ENCODE measurements at places on chromosomes 3 and 15.
A peak's percentile ranks its signal among the peaks of the same experiment; 100 is the strongest.

DNA sequence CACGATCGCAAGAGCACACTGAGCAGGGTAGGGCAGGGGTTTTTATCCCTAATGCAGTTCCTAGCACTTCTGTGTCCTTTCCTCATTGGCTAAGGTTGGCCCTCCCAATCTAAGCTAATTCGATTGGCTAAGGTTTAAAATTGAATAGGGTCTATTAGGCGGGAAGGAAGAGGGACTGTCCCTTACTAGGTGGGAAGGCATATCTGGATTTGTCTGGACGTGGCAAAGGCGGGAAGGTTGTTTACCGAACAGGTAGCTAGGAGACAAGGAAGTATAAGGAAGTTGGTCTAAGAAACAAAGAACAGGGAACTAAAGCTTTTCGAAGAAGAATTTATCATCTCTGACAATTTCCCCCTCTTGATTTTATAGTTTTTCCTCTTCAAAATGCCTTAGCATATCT lies 24.8 kb upstream of the ATG7 start:
- DNase-seq, result no peak

GRCh38 chr3:141556034-141556433 lies 69.2 kb downstream of the RASA2 start:
- DNase-seq, result peak; percentile 34

DNA sequence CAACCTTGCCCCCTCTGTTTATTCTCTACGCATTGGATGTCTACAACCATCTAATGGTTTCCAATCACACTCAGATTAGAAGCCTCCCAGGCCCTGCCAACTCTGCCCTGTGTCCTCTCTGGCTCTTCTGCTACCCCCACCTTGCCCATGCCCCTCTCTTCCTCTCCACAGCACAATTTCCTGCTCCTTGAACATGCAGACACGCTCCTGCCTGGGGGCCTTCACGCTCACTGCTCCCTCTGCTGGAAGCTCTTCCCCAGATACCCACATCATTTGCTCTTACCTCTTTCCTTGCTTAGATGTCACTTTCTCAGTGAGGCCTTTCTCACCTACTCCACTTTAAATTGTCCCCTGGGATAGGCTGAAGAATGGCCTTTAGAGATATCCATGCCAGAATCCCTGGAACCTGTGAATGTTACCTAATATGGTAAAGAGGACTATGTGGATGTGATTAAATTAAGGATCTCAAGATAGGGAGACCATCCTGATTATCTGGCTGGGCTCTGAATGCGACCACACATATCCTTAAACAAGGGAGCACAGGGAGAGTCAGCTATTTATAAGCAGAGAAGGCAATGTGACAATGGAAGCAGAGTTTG lies 9.9 kb downstream of the KY start:
- DNase-seq, result peak; percentile 52

DNA sequence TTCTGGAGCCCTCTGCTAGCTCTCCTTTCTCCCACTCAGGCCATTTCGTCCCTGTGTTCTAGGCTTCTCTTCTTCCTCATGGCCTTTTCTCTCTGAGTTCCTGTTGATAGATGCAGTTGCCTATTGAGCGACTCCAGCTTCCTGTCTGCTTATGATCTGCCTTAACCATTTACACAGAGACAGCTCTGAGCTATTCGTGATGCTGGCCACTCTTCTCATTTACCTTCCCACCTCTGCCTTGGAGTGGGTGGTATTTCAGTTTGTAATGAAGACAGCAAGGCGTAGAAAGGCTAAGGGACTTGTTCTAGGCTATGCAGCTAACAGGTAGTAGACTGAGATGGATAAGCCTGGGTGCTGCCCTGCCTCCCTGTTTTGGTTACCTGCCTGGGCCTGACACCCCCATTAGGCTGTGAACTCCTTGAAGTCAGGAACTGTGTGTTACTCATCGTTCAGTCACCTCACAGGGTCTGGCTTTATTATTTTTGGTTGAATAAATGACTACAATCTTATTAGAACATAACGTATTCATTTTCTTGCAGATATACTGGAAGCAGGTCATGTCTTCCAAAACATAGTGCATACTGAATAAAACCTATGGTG lies 12.6 kb upstream of the ZBTB47 start:
- DNase-seq, result no peak

DNA sequence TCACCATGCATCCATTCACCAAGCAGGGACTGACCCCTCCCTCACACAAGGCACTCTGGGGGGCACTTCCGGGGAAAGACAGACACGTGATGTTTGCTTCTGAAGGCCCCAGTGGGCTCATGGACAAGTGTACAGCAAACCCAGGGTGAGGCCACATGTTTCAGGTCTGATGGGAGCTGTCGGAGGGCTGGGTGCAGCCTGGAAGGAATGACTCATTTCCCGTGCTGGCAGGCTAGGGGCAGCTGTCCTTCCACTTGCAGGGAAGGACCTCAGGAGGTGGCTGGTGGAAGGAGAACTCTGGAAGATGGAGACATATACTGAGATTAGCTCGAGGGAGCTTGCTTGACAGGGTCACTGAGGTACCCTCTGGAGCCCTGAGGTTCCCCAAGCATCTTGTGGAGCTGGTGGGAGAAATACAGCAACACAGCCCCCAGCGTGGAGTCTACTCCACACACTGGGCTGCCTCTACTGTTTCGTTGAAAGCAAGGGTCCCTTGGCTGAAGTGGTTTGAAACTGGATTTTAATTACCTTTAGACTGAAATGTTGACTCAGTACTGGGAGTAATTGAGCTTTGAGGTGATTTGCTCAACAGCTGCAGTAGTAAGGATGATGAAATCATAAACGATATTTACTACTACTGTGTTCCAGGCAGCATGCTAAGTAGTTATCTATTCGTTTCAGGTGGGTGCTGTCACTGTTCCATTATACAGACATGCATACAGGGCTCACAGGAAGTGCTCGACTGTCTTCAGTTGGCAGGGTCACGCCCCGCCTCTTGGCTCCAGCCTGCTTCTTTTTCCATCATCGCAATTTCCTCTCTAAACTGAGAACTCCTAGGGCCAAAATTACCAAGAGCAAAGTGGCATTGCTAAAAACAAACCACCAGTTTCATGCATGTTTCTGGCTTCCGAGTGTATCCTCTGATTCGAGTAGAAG lies 230.4 kb downstream of the ADAMTS17 start:
- peak; percentile 81 for DNase-seq

- DNase-seq, result no peak
Measured at GRCh38 chr3:183100376-183100775, 1.1 kb upstream of the MCCC1 start.

GRCh38 chr3:65811892-65812291 lies 226.8 kb downstream of the MAGI1 start:
- DNase-seq, result peak; percentile 24

DNA sequence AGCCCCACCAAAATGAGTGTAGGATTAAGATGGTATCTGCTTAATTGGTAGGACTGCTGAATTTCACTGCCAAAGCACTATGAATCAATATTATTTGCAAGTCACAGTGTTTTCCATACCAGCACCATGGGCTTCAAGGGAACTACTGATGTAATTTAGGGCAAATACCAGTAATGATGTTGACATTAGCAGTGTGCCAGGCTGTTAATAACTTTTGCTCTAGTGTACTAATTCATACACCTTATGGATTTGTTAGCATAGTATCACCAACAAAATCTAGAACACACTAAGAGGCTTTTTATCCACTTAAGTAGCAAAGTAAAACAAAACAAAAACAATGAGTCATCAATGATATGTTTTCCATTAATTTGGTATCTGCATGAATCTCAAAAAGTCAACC lies 888.2 kb downstream of the CADM2 start:
- DNase-seq, result no peak

DNA sequence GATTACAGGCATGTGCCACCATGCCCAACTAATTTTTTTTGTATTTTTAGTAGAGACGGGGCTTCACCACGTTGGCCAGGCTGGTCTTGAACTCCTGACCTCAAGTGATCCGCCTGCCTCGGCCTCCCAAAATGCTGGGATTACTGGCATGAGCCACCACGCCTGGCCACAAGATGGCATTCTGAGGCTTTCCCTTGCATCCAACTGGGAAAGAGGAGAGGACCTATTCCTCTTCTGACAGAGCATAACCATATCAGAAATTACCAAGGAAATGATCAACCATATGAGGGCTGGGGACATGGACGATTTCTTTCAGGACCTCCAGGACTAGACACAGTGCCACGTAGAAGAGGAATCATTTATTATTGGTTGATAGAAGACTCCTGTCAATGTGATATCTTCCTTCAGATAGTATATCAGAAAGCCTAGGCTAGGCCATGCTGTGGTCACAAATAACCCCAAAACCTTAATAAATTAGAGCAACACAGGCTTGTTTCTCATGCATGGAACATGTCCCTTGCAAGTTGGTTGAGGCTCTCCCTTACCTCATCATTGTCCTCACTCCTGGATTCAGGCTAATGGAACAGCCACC lies 372.3 kb upstream of the IL12A start:
- DNase-seq, result peak; percentile 60

DNA sequence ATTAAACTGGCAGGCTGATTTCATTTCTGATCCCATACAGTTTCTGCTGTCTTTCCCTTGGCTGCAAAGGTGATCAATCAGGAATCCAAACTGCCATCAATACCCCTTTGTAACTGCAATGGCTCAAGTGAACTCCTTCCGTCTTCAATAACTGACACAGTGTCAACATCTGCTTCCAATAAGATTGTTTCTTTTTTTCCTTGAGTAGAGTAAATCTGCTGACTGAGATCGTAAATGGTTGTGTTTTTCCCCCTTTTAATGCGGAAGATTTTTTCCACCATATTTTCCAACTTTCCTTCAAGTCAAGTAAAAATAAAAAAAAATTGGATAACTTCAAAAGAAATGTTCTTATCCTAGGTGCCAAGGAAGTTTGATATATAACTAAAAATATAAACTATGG lies 48.7 kb downstream of the VGLL3 start:
- DNase-seq, result no peak

GRCh38 chr15:72307026-72307425 lies 12.9 kb downstream of the CELF6 start:
- no peak for DNase-seq

GRCh38 chr3:66615643-66616301 lies 115.0 kb upstream of the LRIG1 start:
- DNase-seq, result no peak

- no peak for DNase-seq
Measured at GRCh38 chr3:32888739-32889138, 62.7 kb upstream of the CCR4 start.

DNA sequence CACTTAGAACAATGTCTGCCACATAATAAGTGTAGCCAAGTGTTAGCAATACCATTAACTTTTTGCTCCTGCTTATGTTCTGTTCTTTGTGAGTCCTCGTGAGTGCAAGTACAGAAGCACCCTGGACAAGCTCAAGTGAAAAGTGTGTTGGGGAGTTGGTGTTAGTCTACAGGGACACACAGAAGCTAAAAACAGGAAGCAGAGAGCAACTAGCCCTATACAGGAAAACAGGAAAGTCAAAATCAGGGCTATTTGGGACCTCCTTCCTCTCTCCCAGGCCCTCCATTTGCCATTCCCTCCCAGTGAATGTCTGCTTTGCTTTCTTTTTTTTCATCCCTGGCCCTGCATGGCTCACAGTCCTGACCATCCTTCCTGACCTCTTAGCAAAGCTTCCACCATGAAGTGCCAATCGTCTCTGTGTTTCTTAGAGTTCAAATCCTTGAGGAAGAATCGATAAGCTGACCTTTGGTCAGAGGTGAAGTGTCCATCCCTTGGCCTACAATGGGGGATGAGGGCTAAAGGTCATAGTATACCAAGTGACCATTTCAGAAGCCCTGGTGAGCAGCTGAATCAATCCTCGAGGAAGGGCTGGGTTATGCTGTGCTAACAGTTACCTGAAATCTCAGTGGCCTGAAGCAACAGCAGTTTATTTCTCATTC lies 328.2 kb downstream of the SHQ1 start:
- no peak for DNase-seq

DNA sequence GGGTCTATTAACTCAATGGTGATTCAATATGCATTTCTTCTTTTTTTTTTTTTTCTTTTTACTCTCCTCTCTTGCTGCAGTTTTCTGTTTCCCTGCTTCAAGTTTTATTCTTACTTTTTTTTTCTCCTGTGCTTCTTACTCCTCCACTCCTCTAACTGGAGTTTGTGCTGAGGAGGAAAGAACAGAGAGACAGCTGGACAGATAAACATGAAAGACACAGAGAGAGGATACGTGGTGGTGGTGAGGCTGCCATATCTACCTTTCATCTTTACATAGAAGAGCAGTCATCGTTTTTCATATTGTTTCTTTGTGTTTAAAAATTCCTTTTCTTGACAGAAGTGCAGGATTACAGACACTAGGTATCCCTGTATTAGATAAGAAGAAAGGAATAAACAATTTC lies 262.8 kb downstream of the OTOL1 start:
- DNase-seq, result no peak

DNA sequence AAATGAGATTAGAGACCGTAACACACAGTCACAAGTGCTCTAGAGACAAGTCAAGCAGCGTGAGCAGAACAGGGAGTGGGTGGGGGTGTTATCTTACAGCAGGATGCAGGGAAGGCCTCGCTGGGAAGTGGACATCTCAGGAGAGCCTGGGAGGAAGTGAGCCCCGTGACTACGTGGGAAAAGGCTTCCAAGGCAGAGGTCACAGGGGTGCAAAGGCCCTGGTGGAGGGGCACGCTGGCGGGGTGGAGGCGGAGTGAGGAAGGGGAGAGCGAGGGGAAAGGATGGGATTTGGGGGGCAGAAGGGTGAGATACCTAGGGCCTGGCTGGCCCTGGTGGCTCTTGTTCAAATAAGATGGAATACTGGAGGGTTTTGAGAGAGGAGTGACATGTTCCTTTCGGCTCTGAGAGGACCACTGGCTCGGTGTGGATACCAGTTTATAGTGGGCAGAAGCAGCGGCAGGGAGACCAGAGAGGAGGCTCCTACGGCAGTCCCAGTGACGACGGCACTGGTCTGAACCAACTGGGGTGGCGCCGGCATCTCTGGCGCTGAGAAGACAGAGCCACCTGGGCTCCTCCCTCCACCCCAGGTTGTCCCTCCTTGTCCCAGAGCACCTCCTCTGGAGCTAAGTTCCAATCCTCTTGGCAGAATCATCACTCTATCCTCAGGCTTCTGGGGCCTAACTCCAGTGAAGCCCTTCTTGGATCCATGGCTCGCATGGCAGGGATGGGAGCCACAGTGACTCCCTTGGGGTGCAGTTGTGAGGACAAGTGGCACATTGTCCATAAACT lies 266.2 kb upstream of the LYSMD4 start:
- DNase-seq, result no peak

- DNase-seq, result no peak
Measured at GRCh38 chr15:30872341-30872748, 31.4 kb upstream of the FAN1 start.

GRCh38 chr3:62882676-62883200 lies 7.5 kb upstream of the CADPS start:
- peak; percentile 65 for DNase-seq

DNA sequence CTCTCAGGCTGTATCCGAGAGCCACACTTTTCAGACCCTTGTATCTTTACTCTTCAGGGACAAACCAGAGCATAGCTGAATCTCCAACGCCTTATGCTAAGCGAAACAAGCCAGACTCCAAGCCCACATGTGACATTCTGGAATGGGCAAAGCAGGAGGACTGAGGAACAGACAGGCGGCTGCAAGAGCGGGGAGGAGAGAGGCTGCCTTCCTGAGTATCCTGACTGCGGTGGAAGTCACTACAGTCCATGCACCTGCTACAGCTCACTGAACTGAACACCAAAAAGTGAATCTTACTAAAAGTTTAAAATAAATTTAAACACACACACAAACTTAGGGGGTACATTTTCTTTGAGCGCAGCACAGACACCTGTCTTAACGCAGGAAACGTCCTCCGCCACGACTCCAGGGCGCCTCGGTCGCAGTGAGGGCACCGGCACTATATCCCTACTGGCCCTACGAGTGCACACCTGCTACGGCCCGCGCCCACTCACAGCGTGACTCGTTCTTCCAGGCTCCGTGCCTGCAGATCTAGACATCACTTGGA lies 1.4 kb downstream of the CYFIP1 start:
- DNase-seq, result no peak

All from fibroblast of villous mesenchyme (primary cell).